Stimulated activated CD4-positive, alpha-beta T cell treated with anti-CD3 and anti-CD28 coated beads, TNF-alpha, amount 100 ng/mL, for 4 hours (primary cell): ENCODE measurements at places on chromosomes 5 and 9.
A peak's percentile ranks its signal among the peaks of the same experiment; 100 is the strongest.

DNA sequence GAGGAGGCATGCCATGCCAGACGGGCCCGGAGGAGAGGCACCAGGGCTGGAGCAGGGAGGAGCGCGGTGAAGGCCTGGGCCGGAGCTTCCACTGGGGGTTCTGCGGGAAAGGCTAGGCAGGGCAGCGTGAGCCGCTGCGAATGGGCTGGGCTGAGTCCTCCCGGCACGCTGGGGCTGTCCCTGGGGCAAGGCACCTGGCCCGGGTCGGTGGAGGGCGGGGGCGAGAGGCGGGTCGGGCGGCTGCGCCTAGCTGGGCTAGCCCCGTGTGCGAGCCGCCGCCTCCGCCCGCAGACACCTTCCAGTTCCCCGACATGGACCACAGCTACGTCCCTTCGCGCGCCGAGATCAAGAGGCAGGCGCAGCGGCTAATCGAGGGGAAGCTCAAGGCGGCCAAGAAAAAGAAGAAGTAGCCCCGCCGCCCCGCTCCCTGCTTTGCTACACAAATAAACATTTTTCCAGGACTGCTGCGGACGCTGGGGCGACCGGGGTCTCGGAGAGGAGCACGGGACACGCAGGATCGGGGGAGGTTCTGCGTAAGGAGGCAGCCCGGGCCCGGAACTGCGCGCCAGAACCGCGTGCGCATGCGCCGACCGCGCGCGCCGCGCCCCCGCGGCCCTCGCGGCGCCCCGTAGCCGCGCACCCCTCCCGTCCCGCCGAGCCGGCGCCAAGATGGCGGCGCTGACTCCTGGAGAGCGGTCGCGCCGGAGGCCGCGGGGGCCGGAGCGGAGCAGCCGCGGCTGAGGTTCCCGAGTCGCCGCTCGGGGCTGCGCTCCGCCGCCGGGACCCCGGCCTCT lies at the start of gene RABL6:
TSS of gene RABL6 (plus strand) at position 668 of the 794 bp plus-strand sequence. CDS start 249 bp downstream, outside the sequence.
- peak; percentile 77 for DNase-seq

DNA sequence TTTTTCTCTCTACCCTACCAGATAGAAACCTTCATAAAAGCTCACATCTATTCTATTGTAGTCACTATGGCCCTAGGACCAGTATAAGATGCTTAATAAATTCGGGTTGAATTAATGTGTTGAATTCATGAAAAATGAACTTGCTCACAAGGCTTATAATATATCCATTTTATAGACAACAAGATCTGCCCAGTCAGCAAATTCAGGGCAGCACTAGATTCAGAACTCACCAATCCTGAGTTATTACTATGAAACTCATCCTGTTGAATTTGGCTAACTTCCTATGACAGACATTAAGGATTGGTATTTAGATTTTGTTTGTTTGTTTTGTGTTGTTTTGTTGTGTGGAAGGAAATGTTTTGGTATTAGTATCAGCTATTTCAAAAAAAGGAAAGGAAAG lies 143.6 kb upstream of the CCNG1 start:
- DNase-seq, result no peak

- DNase-seq, result no peak
Measured at GRCh38 chr9:127612939-127613582, 984 bp downstream of the STXBP1 start.

DNA sequence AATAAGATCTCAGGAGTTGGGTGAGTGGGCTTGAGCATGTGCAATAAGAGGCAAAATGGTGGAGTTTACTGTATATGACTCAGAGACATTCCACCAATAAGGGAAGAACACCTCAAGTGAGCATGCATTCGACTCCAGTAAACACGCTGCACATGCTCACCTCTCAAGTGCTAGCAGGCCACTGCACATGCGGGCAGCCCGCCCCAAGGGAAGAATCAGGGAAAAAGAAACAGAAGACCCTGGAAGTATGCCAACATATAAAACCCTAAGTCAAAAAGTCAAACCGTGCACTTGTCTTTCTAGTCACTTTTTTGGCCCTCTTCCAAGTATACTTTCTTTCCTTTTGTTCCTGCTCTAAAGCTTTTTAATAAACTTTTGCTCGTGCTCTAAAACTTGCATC lies 245.3 kb upstream of the RASA1 start:
- DNase-seq, result no peak

GRCh38 chr5:2334719-2335118 lies 416.8 kb downstream of the IRX2 start:
- DNase-seq, result no peak

DNA sequence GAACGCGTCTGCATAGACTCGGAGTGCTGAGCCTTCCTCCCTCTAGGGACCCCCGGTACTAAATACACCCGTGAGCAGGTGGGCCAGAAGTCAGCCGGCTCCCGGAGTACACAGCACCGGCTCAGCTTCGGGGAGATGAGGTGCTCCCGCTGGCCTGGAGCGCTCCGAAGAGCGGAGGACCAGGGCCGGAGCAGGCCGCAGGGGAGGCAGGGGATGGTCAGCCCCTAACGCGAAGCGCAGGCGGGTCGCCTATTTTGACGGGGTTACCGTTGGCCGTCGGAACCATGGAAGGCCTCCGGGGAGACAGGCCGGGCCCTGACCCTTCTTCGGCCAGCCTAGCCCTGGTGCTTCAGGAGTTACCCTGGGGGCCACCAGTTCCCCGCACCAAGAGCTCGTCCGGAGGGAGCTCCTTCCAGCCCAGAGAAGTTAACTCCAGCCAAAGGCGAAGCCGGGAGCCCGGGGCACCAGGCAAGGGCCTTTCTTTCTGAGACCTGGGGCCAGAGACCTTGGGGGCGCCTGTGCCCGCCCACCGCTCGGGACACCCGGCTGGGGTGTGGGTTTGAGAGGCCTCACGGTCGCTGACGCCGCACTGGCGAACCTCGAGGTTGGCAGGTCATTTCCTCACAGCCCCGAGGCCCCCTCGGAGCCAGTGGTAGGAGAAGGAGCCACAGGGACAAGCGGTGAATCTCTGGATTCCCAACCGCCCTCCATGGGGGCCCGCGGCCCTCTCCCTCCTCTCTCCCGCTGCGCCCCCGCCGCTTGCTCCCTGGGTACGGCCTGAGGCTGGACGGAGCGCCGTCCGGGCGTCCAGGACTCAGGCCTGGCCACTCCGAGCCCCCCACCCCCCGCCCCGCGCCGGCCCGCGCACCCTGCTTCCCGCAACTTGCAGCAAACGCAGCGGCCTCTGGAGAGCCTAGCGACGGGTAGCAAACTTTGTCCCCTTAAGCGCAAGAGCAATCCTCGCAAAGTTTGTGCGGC lies 3.4 kb upstream of the IRX4 start:
- no peak for DNase-seq

DNA sequence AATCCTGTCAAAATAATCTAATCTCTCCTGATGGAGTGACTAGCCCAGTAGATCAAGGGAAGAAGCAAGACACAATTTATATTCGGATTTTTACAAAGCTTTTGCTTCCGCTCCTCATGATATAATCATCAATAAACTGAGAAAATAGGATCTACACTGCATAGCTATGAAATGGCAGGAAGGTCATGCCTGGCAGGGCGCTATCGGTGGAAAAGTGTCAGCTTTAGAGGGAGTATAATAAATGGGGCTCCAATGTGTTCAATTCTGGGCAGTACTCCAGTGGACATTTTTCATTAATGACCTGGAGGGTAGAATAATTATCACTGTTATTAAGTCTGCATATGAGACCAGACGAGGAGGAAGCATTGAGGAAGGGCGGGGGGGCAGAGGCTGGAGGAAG lies 1013.3 kb upstream of the DMAC1 start:
- DNase-seq, result no peak

GRCh38 chr9:98104445-98104881 lies 14.6 kb downstream of the TRIM14 start:
- no peak for DNase-seq

GRCh38 chr9:34430843-34431437 lies 27.4 kb downstream of the FAM219A start:
- no peak for DNase-seq

GRCh38 chr9:110921705-110922104 lies 116.6 kb downstream of the LPAR1 start:
- DNase-seq, result no peak

- no peak for DNase-seq
Measured at GRCh38 chr5:154141745-154142221, 48.8 kb upstream of the GALNT10 start.

GRCh38 chr5:139684350-139684880 lies 36.3 kb downstream of the CXXC5 start:
- DNase-seq, result no peak

GRCh38 chr5:52801329-52801728 lies 13.6 kb downstream of the ITGA1 start:
- no peak for DNase-seq

GRCh38 chr9:74887041-74887980 lies at the start of gene TRPM6:
Gene TRPM6 (minus strand): TSS chr9:74887921. CDS start chr9:74887856, 65 bp downstream.
- no peak for DNase-seq

DNA sequence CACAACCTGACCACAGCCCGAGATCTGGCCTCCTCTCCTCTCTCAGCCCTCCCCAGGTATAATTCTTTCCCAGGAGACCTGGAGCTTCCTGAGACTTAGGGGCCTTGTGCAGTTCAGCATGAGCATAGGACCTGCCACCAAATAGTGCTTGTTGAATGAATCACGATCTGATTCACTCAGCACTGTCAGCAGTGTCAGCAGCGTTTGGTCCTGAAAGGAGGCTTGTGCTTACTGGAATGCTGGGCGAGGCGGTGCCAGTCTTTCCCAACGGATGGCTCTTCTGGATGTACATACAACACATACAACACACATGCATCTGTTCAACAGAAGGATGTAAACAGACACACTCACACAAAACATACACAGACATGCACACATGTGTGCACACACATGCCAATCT lies 173.3 kb downstream of the COL23A1 start:
- DNase-seq, result no peak

GRCh38 chr9:92098638-92099037 lies 16.6 kb downstream of the SPTLC1 start:
- no peak for DNase-seq

GRCh38 chr5:142819825-142820224 lies 49.6 kb downstream of the ARHGAP26 start:
- no peak for DNase-seq

GRCh38 chr9:65400886-65401285 lies 115.9 kb upstream of the FOXD4L5 start:
- no peak for DNase-seq

GRCh38 chr5:155147222-155147621 lies 133.7 kb downstream of the KIF4B start:
- no peak for DNase-seq

- DNase-seq, result no peak
Measured at GRCh38 chr5:37501152-37501551, 122.0 kb downstream of the WDR70 start.

DNA sequence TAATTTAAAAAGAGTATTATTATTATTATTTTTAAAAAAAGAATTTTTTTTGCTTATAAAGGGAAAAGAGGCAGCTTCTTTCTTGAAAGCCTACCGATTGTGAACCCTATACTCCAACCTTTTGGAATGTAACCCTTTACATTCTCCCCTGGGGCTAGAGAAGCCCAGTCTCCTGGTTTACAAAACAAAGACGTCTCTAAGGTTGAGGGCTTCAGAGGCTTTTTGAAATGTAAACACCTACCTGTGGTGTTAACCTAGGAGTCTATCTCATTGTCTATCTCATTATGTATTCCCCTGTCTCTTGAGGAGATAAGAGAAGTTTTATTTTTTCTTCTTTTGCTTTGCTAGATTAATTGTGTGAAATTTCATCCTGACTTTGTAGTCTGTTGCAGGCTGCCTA lies 4.7 kb downstream of the TNFSF8 start:
- DNase-seq, result no peak

DNA sequence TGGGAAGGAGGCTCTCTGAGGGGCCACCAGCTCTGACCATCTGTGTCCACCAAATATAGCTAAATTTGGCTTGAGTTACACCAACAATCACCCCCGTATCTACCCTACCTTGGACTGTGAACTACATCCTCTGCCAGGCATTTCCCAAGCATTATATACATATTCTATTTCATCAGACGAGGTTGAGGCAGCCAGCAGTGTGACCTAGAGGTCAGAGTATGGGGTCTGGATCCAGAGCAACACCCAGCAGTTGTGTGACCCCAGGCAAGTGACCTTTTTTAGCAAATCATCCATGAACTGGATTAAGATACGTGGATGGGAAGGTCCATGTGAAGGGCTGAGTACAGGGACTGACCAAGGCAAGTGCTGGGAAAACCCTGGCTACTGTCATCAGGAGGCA lies 180.6 kb downstream of the HSPA4 start:
- no peak for DNase-seq

- DNase-seq, result no peak
Measured at GRCh38 chr5:155136216-155136850, 122.8 kb downstream of the KIF4B start.

- no peak for DNase-seq
Measured at GRCh38 chr5:38670878-38671277, 114.4 kb upstream of the LIFR start.

- no peak for DNase-seq
Measured at GRCh38 chr9:69444021-69444420, 119.0 kb downstream of the ENTREP1 start.

DNA sequence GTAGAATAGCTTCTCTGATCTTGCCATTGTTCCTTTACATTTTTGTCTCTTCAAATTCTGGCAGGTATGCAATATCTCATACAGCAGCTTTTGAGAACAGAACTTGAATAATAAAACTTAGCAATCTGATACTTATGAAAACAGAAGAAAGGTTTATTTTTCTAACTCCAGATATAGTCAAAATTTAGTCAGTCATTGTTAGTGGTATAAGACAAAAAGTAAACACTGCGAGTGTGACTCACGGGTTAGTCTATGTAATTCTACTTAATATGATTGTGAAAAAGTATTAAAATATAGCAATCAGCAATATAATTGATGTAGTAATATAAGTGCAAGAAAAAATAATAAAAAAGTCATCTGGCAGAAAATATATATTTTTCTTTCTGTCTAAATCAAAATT lies 910.4 kb downstream of the DNAH5 start:
- no peak for DNase-seq

- DNase-seq, result no peak
Measured at GRCh38 chr9:133113949-133114885, 6.8 kb downstream of the RALGDS start.

DNA sequence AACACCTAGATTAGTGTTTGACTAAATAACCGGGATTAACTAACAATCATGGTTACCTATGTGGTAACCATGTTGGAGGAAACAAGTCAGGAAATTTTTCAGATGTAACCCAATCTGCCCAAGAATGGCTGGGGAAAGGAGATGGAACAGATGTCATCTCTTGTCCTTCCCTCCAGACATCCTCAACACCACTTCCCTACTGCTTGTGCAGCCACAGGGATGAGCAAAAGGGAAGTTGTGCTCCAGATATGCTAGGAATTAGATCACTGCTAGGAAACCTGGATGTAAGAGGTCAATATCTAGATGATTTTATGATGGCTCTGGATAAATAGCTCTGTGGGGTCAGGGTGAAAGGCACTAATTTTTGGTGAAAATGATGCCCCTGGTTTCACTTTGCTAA lies 61.3 kb upstream of the ELL2 start:
- no peak for DNase-seq

GRCh38 chr9:80605129-80605528 lies 1033.4 kb downstream of the TLE4 start:
- no peak for DNase-seq

DNA sequence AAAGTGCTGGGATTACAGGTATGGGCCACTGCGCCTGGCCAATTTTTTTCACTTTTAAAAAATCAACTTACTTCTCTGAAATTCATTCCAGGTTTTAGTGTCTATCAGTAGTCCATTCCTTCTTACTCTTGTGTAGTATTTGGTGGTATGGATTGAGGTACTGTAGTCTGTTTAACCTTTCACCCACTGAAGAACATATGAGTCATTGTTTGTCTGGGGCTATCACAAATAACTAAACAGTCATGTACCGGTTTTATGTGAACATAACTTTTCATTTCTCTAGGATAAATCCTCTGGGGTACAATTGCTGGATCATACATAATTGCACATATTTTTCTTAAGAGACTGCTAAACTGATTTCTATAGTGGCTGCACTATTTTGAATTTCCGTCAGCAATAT lies 1188.0 kb upstream of the CDH9 start:
- no peak for DNase-seq
